ENCODE measurements at places on chromosomes 11 and 22. TPM values are rescaled to one million over a fixed set of nuclear protein-coding genes. Genes with fewer than 3 reads are reported as not detected.

Gene FAM180B
- not detected for total RNA-seq

DNA sequence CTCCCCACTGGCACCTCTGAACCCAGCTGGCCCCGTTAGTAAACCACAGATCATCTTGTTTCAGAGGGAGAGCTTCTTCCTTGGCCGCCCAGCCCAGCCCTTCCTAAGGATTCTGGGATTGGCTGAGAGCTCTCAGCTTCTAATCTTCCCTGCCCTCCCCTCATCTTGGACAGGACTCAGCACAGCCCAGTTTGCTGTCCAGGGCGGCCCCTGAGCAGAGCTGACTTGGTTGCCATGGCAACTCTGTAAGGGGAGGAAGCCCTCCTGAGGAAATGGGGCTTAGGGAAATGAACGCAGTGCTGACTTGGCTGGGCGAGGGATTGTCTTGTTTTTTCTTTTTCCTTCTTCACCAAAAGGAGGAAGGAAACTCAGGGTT lies 4.6 kb downstream of the APOL4 start:
- no peak for DNase-seq
- peak overlapping the region; percentile 47 for H3K27ac ChIP-seq

Gene HSPB2
- 2.5 TPM for total RNA-seq

- H3K36me3 ChIP-seq: no peaks in the 10 kb centered on the region
- H3K4me1 ChIP-seq: no peaks in the 10 kb centered on the region
- no peak overlapping the region for H3K27ac ChIP-seq
- H3K4me3 ChIP-seq: no peak overlapping the region
- no peak for DNase-seq
Measured at GRCh38 chr11:93032580-93032979, 63.1 kb downstream of the MTNR1B start.

Gene RFPL2
- total RNA-seq: 0.49 TPM

- no peak overlapping the region for H3K4me3 ChIP-seq
- no peaks in the 10 kb centered on the region for H3K36me3 ChIP-seq
- no peak for DNase-seq
Measured at GRCh38 chr11:11113626-11114025, 239.4 kb downstream of the CSNK2A3 start.

GRCh38 chr11:67496113-67496512 lies 9.1 kb downstream of the PITPNM1 start:
- peaks cover 78% of the 10 kb centered on the region for H3K36me3 ChIP-seq
- H3K27me3 ChIP-seq: no peaks in the 10 kb centered on the region
- H3K4me3 ChIP-seq: no peak overlapping the region
- DNase-seq: peak; percentile 69
- no peak overlapping the region for H3K27ac ChIP-seq
- H3K4me1 ChIP-seq: no peaks in the 10 kb centered on the region

Gene ADM2
- total RNA-seq: 0.33 TPM

DNA sequence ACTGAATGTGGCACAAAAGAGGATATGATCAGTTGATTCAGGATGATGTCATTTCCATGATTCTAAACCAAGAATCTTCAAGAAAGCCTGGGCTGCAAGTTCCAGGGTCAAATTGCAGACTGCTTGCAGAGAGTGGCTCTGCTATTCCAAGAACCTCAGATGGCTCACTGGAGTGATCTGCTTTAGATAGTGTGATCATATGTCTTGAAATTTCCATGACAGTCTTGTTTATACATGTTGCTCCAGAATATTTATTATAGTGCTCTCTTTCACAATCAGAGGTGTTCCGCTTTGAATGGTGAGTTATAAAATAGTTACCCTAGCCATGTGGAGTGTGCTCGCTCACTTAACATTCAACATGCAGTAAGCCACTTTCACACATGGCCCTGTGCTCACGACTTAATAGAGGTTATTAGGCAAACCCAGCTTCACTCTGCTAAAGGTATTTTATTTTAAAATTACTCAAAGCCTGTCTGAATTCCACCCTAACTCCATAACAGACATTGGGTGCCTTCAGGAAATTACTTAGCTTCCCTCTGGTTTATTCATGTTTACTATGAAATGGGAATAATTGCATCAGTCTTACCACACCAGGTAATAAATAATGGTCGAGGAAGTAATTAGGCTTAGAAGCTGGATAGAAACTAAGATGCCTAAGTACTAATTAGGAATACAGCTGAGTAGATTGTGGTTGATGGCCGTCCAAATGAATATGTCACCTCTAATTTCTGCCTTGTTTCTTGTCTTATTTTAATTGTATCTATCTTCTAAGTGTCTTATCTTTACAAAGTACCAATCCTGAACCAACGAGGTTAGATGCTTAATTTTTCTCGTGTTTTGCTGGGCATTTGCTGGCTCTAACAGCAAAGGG lies 187.9 kb downstream of the ETS1 start:
- no peak for DNase-seq
- no peaks in the 10 kb centered on the region for H3K4me1 ChIP-seq
- no peak overlapping the region for H3K4me3 ChIP-seq
- no peaks in the 10 kb centered on the region for H3K27me3 ChIP-seq
- H3K36me3 ChIP-seq: no peaks in the 10 kb centered on the region
- H3K27ac ChIP-seq: no peak overlapping the region

Gene SERPINH1
- 95.9 TPM for total RNA-seq

Gene PLA2G3
- 3.1 TPM for total RNA-seq

All from upper lobe of left lung (tissue), 6 donors.